ENCODE measurements at places on chromosomes 5 and 9. TPM values are rescaled to one million over a fixed set of nuclear protein-coding genes. Genes with fewer than 3 reads are reported as not detected.

PPWD1 gene
- 42.0 TPM for total RNA-seq

LHX6 gene
- total RNA-seq, result not detected

- no peak for DNase-seq
These were observed 1111.8 kb upstream of the ACO1 start for GRCh38 chr9:31272456-31273295.

DNA sequence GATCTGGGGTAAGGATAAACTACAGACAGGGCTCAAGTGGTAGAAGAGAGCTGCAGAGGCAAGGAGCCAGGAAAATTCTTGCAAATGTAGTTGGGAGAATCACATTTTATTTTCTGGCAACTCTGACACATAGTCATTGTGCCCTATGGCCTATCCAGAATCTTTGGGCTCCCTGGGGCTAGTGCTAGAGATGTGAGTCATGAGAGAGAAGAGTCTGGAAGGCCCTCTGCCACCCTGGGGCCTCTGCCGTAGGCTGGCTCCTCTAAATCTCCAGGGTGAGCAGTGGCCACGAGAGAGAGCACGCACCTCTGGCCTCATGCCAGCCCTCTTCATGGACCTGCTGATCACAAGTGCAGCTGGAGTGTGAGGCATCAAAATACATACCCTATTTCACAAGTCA lies 74.3 kb upstream of the SSBP2 start:
- DNase-seq, result no peak

DNA sequence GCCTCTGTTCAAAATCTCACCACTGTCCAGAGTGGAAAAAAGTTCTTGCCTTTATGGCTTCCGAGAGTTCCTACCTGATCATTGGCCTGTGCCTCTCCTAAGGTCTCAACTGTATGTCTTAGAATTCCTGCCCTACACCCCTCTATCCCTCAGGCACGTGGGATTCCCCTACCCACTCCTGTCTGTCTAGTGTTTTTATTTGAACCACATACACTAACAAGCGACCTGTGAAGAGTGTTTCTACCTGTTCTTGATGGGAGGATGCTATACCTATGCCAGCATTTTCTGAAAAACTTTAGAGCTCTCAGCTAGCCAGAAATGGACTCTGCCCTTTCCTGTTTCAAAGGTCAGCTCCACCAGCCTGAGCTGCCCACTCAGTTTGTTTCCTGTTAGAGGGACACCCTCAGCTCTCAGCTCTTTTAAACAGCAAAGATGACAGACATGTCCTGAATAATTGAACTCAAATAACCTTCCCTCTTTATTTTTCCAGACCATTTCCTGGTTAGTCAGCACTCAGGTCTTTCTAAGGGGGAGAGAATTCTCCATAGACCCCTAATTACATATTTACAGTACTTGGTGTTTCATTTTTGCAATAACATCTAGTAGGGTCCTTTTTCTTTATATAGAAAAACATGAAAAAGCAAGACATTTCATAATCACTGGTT lies 214.8 kb downstream of the AOPEP start:
- no peak for DNase-seq

DNA sequence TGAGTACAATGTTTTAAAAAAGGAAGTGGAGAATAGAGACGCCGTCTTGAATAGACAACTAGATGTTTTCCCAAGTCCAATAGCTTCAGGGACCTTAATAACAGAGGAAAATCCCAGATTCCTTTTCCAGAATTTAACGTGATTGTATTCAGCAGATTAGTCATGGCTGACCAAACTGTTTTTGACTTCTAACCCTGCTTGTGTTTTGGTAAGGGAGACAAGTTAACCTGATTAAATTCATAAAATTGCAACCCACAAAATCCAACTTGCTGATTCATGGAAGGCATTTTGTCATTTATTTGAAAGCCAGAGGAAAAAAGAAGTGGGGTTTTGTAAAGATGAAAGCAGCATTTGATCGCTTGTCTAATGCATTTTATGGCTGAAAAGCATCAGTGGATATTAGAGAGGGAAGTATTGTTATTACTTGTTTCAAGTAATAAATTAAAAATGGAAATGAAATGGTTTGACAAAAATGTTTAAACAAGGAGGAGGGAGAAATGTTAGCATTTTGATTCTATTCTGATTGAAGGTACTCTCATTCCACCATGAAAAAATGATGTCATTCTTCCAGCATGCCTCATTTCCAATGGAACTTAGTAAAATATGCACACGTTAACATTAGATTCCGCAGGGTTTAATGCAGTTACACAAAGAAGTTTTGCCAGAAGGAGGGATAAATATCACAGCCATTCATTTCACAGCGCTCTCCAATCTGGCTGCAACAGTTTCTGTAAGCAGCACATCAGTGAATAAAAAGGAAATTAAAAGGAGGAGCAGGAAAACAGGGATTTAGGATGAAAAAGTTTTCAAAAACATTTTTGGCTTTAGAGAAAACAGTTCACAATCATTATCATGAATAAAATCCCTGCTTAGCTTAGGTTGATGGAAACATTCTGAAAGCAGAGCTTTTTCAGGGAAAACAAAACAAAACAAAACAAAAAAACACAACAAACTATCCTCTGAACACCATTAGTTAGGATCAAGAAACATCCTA lies 314.7 kb downstream of the PRR16 start:
- no peak for DNase-seq

DNA sequence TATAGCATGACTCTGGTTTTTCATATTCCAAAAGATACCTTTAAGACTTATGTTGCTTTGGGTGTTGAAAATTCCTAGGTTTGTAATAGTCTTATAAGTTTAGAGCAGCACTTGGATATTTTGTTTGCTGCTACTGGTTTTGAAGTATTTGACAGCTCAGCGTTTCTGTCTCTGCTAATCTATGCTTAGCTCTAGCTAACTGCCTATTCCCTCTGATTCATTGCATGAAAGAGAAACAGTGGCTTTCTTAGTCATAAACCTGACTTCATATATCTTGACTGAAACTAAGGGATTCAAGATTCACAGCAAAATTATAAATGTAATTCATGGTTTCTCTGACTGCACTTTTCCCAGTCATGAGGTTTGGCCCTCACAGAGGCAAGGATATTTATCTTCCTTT lies 35.6 kb upstream of the ANXA1 start:
- no peak for DNase-seq

DNA sequence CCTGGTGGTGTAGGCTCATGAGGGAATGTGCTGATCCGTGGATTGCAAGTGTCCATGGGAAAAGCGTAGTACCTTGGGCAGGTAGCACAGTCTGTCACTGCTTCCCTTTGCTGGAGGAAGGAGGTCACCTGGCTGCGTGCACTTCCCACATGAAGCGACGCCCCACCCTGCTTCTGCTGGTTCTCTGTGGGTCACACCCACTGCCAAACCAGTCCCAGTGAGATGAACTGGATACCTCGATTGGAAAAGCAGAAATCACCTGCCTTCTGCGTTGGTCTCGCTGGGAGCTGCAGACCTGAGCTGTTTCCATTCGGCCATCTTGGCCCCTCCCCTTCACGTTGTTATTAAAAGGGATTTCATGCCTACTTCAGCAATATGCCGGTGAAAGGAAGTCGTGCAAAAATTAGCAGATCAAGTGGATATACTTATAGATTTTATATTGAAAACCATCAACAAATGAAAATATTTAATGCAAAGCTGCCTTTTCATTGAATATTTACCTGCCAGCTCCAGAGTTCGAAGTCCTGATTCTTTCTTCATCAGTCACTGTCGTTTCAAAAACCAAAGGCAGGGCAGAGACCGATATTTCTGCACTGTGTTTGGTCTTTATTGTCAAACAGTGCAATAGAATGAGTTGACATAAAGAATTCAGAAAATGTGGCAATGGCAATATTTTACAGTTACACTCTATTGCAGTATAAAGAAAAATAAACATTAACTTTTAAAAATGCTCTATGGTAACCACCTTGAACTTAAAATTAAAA lies 123.2 kb downstream of the JAKMIP2 start:
- DNase-seq, result no peak

Measured in neural crest cell (in vitro differentiated cells).